ENCODE measurements at places on chromosomes 13 and 19. TPM values are rescaled to one million over a fixed set of nuclear protein-coding genes. Genes with fewer than 3 reads are reported as not detected.

Gene ZFR2
- not detected for total RNA-seq

Gene CEACAM5
- total RNA-seq, result not detected

Gene EPSTI1
- total RNA-seq, result 8.1 TPM

Gene C1QTNF9B
- total RNA-seq, result 0.44 TPM

Gene ADGRE1
- total RNA-seq, result not detected

Gene KLK4
- total RNA-seq, result not detected

Gene ZNF471
- 5.0 TPM for total RNA-seq

Gene COL5A3
- total RNA-seq, result 5.0 TPM

Measured in smooth muscle cell of trachea (primary cell).